Activated CD8-positive, alpha-beta memory T cell treated with anti-CD3 and anti-CD28 coated beads, Interleukin-2, amount 50 U/mL, for 48 hours (primary cell): ENCODE measurements at places on chromosomes 13 and 19.

DNA sequence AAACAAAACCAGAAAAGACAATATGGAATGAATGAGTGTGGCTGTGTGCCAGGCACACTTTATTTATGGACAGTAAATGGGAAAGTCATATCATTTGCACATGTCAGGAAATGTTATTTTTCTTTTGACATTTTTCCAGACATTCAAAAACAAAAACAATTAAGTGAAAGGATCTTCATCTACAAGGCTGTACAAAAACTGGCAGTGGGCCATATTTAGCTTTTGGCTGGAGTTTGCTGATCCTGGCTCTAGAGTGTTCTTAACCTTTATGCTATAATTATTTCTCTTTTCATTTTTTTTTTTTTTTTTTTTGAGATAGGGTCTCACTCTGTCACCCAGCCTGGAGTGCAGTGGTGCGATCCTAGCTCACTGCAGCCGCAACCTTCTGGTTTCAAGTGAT is 6.5 kb upstream of the TNFSF9 start:
- no peak for DNase-seq

DNA sequence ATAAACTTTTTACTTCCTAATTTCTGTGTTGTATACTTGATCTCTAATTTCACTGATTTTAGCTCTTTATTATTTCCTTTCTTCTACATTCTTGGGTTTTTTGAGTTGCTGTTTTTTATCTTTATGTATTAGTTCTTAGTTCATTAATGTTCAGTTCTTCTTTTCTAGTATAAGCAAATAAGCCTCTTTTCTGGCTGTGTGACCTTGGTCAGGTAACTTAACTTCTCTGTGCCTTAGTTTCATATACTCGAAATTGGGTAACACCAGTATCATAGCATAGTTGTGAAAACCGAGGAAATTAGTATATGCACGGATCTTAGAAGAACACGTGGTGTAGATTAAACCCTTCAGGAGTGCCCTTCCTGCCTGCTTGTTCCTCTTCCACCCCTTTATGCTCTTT is 130.2 kb upstream of the C1QTNF9B start:
- no peak for DNase-seq

DNA sequence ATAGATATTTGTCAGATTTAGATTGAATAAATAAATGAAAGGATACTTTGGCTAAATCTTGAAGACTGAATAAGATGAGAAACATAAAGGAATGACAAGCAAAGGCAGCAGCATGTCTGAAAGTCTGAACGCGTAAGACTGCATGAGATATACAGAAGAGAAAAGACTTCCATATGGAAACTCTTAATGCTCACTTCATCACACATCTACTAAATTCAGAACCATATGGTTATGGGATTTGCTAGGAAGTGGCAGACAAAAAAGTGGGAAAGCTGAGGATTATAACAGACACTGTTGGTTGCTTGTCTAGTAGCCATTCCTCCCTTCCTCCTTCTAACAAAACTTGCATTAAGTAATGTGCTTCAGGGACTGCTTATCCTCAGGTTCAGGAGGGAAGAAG is 446.7 kb downstream of the KCTD12 start:
- DNase-seq, result no peak

DNA sequence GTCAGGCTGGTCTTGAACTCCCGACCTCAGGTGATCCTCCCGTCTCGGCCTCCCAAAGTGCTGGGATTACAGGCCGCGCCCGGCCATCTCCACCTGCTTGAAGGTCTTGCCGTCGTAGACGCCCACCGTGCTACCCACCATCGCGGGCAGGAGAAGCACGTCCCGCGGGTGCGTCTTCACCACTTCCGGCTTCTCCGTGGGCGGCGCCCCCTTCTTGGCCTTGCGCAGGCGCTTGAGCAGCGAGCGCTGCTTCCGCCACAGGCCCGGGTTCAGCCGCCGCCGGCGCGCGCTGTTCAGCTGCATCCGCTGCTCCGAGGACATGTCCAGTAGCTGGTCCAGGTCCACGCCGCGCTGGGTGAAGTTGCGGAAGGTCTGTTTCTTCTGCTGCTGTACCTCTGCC is 21.6 kb downstream of the EFNA2 start:
- no peak for DNase-seq

GRCh38 chr13:107203146-107203847 is 635.4 kb upstream of the ARGLU1 start:
- no peak for DNase-seq

DNA sequence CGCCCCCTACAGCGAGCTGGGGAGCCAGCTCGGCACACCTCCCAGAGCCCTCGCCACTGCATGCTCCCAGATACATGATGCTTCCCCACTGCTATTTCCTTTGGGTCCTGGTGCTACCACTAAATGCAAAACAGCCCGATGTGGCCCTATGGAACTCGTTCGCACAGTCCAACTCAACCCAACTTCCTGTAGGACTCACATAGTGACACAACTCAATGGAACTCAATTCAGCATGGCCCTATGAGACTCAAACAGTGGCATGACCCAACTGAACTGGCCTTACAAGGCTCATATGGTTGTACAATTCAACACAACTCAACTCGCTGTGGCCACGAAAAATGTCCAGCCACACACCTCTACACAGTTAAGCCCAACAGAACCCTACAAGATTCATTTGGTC is 3.5 kb downstream of the KCNA7 start:
- no peak for DNase-seq
